ENCODE measurements at places on chromosomes 1 and 21.

DNA sequence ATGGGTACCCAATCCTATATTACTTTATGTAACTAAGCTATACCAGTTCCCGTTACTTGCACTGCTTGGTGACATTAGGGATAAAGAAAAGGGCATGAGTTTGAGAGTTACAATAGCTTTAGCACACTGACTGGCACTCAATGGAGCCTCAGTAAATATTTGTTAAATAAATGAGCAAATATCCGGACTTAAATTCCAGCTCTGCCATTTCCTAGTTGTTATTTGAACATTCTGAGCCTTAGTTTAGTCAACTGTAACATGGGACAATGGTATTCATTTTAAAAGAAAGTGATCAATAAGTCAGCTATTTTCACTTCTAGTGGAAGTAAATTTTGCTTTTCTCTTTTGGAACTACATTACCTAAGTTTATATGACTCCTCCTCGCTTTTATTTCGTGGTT, 198.7 kb downstream of the ZC3H11B start:
- DNase-seq, result no peak

- no peak for DNase-seq
Observed at GRCh38 chr1:206111271-206111927, 5.8 kb downstream of the AVPR1B start.

- DNase-seq, result no peak
Observed at GRCh38 chr1:174000371-174000770, 21.8 kb downstream of the RC3H1 start.

DNA sequence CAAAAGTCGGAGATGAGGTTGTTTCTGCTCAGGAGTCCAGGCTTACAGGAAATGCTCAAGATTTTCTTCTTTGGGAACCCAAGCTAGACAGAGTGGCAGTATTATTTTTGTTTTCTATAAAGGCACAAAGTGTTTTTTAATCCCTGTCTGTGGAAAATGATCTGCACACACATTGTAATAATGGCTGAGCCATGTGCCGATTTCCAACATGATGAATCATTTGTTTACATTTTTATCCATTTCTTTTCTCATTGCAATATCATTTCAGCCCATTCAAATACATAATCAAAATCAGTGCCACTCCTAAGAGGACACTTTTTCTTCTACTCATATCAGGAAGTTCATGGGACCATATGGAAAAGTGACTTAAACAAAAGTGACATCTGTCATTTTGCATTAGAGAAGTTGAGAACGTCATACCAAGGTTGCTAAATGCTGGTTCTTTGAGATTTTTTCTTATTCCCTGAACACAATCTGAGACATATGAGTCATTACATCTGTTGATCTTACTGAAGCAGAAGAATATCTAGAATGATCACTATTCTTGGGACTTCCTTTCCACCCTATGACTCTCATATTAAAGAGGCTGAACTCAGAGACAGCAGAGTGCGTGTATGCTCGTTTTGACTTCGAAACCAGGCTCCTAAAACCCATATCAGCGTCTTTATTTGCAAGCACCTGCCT, 44.9 kb downstream of the ACTA1 start:
- no peak for DNase-seq

- DNase-seq, result no peak
Observed at GRCh38 chr1:226762988-226763904, 24.2 kb upstream of the ITPKB start.

DNA sequence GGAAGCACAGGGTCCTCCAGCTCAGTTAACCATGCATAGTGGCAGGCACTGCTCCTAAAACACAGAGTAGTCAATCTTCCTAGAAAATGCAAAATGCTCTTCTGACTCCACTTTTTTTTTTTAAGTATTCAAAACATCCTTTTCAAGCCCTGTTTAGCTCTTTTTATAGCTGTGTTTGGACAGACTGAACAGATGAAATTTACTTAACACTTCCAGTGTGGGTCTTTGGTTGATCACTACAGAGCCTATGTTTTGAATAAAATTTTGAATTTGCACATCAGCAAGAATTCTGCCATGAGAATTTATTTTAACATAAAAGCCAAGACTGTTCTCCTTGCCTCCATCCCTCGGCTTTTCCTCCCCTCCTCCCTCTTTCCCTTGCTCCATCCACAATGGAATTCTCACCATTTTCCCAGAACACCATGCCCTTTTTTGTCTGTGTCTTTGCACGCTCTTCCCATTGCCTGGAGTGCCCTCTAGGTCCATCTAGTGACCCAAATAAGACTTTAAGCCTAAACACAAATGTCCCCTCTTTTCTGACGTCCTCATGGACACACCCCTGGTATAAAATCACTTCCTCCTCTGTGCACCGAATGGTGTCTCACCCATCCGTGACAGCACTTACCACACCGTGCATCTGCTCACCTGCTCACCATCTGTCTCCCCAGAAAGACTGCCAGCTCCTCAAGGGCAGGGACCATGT, 24.0 kb upstream of the CPT2 start:
- peak; percentile 33 for DNase-seq

GRCh38 chr1:154706851-154707250, 98.9 kb upstream of the ADAR start:
- DNase-seq, result no peak

GRCh38 chr1:47906527-47907176, 90.5 kb downstream of the TRABD2B start:
- no peak for DNase-seq

DNA sequence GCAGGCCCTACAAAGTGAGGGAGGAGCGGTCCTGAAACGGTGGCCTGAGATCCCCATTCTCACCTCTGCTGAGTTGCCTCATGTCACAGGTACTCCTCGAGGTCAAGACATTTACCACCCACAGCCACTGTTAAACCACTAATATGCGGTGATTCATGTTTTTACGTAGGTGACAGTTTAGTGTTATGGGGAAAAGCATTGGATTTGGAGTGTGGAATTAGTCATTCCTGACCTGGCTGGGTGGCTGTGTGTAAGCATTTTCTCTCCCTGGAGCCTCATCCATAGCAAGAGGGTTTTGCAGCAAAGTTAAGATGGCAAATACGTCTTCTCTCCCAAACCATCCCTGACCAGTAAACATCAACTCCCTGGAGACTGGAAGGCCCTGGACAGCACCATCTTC, 57.8 kb upstream of the KCNJ6 start:
- DNase-seq, result no peak

GRCh38 chr21:22993822-22994574, 1995.8 kb downstream of the NCAM2 start:
- DNase-seq, result no peak

GRCh38 chr21:35203093-35203977, 154.2 kb upstream of the RUNX1 start:
- DNase-seq, result no peak

- DNase-seq, result no peak
Observed at GRCh38 chr1:20848162-20848561, 61.1 kb upstream of the HP1BP3 start.

- DNase-seq, result no peak
Observed at GRCh38 chr1:237687804-237688203, 202.9 kb downstream of the ZP4 start.

DNA sequence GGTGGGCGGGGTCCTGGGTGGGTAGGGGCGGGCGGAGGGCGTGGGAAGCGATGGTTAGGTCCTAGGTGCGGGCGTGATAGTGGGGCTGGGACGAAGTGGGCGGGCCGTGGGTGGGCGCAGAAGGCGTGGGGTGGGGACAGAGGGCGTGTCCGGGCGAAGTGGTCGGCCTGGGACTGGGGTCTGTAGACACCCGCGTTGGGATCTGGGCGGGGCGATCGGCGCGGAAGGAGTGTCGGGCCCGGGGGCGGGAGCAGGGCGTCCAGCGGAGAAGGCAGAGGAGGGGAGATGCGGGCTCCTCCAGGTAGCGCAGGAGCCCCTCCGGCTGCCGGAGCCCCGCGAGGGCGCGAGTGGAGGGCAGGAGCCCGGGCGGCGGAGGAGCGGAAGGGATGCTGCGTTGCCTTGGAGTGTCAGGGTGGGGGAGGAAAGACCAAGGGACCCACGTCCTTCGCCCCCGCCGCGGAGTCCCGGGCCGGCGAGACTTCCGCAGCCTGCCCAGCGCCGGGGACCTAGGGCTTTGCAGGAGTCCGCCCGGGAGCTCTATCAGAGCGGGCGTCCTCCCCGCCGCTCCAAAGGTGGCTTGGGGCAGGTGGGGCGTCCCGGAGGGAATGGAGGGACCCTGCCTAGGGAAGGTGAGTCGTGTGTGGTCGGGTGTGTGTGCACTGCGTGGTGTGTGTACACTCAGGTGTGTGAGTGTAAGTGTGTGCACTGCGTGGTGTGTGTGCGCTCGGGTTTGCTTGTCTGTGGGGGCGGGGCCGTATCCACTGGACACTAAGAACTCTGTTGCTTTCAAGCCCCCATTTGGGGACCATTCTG, 27.0 kb upstream of the PRSS38 start:
- DNase-seq, result no peak

GRCh38 chr1:212458817-212459216, 26.1 kb downstream of the NENF start:
- DNase-seq, result no peak

DNA sequence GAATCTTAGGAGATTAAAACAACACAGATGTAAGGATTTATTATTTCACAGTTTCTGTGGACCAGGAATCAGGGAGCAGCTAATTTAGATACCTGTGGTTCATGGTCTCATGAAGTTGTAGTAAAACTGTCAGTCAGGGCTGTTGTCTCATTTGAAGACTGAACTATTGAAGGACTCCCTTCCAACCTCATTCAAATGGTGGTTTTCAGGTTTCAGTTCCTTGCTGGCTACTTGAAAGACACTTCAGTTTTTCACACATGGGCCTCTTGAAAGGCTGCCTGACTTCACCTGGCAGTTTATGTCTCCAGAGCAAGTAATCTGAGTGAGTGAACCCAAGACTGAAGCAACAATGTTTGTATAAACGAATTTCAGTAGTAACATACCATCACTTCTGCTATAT, 915.9 kb downstream of the PLA2G4A start:
- no peak for DNase-seq

GRCh38 chr1:170337413-170337994, 191.7 kb downstream of the NTMT2 start:
- no peak for DNase-seq
